ENCODE measurements at places on chromosomes 2 and 18.

- no peak for DNase-seq
Measured at GRCh38 chr18:58635891-58636290, 7.0 kb upstream of the ALPK2 start.

GRCh38 chr2:137021763-137022162 lies 256.4 kb downstream of the THSD7B start:
- no peak for DNase-seq

DNA sequence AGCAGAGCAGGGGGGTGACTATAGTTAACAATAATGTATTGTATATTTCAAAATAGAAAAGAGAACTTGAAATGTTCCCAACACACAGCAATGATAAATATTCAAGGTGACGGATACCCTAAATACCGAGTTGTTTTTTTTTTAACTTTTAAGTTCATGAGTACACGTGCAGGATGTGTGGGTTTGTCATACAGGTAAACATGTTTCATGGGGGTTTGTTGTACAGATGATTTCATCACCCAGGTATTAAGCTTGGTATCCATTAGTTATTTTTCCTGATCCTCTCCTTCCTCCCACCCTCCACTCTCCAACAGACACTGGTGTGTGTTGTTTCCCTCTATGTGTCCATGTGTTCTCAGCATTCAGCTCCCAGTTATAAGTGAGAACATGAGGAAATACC lies 164.5 kb upstream of the DNMT3A start:
- DNase-seq = no peak

DNA sequence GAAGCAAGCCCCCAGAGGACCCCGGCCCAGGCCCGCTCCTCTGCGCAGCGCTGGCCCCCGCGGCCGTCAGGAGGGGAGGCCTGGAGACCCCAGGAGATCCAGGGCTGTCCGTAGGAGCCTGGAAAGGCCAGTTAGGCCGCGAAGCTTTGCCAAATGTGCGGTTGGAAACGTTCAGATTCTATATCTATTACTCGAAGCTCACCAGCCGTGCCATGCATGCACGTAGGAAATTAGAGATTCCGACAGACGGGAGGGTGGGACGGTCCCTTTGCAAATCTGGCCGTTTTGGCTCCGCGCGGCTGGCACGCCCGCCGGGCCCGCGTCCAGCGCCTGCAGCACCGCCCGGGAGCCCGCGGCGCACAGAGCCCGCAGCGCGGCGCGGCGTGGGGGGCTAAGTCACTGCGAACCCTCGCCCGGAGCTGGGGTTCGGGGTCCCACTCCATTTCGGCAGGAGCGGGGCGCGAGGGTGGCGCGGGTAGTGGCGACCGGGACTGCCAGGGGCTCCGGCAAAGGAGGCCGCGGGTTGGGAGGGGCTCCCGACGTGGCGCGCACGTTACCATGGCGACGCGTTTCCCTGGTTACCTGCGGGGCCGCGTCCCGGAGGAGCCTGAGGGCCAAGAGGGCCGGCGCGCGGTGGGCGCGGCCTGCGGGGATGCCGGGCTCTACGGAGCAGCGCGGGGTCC lies 488.6 kb upstream of the SMIM21 start:
- DNase-seq = peak; percentile 66

GRCh38 chr18:35026407-35027061 lies 14.7 kb upstream of the MAPRE2 start:
- peak; percentile 12 for DNase-seq

- DNase-seq = no peak
Measured at GRCh38 chr18:35728676-35729075, 147.1 kb downstream of the GALNT1 start.

DNA sequence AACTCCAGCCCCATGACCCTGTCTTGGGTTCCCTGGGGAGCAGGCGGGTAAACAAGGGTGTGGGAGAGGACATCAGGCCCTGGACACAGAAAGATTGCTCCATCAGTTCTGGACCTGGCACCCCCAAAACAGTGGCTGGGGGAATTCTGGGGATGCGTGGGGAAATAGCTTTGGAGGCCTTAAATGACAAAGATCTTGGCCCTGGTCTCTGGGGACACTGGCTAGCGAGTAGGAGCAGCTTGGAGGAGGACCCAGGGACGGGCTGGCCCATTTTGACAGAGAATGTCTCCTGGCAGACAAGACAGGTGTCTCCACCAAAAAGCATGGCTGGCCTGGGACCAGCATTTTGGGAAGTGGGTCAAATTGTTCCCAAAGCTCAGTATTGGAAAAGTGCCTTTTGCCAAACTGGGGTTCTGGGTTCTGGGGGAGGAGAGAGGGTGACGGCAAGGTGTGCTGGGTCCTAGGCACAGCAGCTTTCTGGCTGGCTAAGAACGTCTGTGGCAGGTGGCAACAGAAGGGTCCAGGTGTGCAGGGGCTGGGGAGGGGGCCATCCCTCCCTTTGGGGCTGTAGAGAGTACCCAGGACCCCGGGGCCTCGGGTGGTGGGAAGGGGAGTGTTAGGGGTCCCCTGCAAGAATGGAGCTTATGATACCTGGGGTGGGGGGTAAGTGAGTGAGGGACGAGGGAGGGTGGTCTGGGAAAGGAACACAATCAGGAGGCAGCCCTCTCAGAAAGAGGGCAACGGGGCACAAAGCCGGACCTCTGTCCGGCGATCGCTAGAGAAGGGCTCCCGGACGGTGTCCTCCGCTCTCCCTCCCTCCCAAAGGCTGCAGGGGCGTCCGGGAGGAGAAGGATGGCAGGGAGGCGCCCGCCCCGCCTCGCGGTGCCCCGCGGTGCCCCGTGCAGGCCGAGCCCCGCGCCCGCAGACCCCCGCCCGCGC lies 556 bp downstream of the CYRIA start:
- peak; percentile 45 for DNase-seq

All from NCI-H82 (cell line).